ENCODE measurements at places on chromosomes 1 and 21.

GRCh38 chr1:65791396-65791795 is 1.3 kb upstream of the PDE4B start:
- no peak for DNase-seq

DNA sequence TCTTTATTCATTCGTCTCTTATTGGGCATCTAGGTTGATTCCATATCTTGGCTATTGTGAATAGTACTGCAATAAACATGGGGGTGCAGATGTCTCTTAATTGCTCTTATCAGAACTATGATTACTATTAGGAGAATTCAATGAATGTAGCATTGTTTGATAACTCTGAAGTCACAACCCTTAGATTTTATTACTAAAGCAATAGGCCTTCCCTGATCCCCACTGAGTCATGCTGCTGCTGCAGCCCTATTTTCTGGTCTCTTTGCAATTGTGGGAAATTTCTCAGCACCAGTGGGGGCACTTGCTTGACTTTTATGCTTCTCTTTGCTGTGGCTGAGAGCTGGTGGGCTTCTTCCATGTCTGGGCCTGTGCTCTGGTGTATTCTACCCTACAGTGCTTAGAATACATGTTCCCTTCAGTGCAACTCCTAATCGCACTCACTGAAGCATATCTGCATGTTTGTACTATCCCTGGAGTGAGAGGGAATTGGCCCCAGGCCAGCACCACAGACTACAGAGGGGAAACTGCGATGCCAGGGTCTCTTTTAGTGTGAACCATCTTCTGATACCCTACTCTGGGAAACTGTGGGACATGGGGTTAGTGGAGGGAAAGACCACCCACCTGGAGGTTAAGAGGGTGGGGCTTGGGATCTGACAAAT is 52.2 kb upstream of the ROR1 start:
- no peak for DNase-seq

DNA sequence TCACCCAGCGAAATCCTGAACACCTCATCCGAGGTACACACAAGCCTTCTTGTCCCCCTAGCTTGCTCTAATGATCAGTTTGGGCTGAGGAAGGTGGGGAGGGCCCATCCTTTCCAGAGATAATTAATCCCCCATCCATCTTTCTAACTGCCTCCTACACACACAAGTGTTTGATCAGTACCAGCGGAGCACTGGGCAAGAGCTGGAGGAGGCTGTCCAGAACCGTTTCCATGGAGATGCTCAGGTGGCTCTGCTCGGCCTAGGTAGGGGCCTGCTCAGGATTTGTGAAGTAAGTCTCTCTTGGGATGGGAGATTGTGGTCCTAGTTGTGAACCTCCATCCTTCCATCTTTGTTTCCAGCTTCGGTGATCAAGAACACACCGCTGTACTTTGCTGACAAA is 5.8 kb downstream of the ANXA9 start:
- DNase-seq = no peak

GRCh38 chr21:38438462-38438893 is 59.8 kb downstream of the ERG start:
- DNase-seq = no peak

DNA sequence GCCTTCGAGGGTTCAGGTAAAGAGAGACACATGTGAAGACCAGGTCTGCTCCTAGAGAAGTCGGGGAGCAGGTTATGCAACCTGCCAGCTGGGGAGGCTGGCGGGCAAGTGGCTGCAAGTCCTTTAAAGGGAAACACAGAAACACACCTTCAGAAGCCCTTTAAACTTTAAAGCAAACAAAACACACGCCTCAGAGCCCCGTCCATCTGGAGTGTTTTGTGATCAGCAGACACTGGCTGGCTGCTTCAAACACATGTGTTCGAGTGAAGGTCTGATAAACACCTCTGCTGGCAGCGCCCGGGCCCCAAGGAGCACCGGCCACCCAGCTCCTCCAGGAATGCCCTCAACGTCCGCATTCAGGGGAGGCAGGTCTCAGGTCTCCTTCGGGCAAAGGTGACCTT is 15.2 kb downstream of the RIPK4 start:
- no peak for DNase-seq

DNA sequence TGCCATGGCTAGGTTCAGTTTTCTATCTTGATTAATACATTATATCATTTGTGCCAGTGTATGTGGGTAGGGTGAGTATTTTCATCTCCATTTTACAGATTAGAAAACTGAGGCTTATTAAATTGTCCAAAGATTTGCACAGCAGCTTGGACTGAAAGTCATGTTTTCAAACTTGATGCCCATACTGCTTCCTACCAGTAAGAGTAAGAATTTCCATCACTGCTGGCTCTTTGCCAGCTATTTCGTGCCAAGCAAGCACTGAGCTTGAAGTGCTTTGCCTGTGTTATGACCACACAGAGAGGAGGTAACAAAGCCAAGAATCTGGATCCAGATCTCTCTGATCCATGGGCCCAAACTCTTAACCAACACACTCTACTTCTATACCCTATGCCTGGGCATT is 295.0 kb downstream of the VAV3 start:
- no peak for DNase-seq

Data from stimulated activated CD8-positive, alpha-beta memory T cell treated with anti-CD3 and anti-CD28 coated beads, Interleukin-4, amount 100 ng/mL, for 48 hours (primary cell).